Activated naive CD4-positive, alpha-beta T cell (primary cell): ENCODE measurements at places on chromosomes 2 and 18.

- no peak for DNase-seq
These were observed 31.7 kb upstream of the ZNF396 start for GRCh38 chr18:35408843-35409261.

GRCh38 chr2:167509586-167509985 is 621.3 kb downstream of the XIRP2 start:
- DNase-seq = no peak

- no peak for DNase-seq
These were observed 402.5 kb downstream of the STK39 start for GRCh38 chr2:167844714-167845530.

GRCh38 chr2:203688798-203689197 is 17.6 kb upstream of the CD28 start:
- no peak for DNase-seq

DNA sequence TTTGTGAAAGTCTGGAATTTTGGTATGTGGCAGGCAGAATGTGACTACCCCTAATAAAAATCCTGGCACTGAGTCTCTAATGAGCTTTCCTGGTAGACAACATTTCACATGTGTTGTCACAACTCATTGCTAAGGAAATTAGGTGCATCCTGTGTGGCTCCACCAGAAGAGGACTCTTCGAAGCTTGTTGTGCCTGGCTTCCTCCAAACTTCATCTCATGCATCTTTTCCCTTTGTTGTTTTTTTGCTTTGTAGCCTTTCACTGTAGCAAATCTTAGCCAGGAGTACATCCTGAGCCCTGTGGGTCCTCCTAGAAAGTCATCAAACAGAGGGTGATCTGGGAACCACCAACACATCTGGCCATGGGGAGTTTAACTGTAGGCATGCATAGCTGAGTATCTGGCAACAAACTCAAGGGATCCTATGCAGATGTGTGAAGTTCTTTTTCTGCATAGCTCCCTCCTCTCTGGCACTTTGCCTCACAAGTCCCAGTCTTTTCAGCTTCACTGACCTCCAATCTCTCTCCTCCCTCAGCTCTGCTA is 42.1 kb upstream of the SERTAD2 start:
- DNase-seq = no peak

GRCh38 chr2:20672201-20672951 is 5.4 kb downstream of the GDF7 start:
- no peak for DNase-seq

DNA sequence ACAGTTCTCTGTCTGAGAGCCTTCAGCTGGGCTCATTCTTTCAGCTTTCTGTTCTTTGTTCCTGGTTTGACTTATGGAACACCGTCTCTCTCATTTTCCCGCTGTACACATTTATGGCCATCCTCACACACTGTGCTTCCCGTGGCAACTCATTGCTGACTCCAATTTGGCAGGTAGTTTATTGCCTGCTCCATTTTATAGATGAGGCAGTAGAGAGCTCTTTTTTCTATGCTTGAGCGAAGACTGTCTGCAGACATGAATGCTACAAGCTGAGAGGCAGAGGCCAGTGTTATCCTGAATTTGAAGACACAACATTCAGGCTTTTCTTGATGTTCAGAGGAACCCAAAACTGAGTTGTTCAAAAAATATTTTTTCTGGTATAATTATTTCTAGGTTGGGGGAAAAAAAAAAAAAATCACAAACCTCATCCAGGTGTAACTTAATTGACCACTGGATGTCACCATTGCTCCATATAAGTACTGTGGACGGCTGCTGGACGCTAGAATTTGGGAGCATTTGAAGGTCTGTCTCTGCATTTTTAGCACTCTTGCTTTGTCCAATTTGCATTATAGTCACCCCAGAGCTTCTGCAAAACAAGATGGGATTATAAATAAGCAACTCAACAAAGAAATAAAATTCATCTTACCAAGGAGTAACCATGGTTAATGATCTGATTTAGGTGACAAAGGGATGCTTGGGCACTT is 83.5 kb downstream of the HRH4 start:
- no peak for DNase-seq

- DNase-seq = no peak
These were observed 48.2 kb downstream of the HAUS1 start for GRCh38 chr18:46152436-46152807.

- no peak for DNase-seq
These were observed 111.4 kb downstream of the NFATC1 start for GRCh38 chr18:79507076-79507545.

DNA sequence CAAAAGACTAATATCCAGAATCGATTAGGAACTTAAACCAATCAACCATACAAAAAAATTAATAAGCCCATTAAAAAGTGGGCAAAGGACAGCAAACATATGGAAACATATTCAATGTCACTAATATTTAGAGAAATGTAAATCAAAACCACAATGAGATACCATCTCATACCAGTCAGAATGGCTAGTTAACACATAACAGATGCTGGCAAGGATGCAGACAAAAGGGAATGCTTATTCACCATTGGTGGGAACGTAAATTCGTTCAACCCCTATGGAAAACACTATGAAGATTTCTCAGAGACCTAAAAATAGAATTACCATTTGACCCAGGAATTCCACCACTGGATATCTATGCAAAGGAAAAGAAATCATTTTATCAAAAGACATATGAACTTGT is 468.2 kb upstream of the ST6GAL2 start:
- DNase-seq = no peak

DNA sequence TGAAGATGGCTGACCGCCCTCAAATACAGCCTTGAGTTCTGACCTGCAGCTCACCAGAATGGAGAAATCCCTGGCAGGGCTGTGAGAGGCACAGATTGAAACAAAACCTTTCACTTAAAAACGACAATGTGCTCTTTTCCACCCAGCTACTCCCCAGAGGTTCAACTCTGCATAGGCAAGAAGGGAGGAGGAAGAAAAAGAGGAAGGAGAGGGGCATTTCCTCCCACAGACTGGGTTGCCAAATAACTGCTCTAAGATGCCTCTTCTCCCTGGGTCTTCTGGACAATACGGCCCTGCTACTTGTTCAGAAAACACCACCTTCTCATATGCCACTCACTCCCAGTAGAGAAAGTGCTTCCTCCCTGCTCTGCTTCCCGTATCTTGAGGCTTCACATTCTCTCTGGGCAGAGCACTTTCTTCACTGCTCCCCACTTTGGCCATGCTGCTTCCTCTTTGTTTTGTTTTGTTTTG is 136.4 kb upstream of the SLC1A4 start:
- no peak for DNase-seq

- no peak for DNase-seq
These were observed 312.9 kb downstream of the MTX2 start for GRCh38 chr2:176582176-176582575.

DNA sequence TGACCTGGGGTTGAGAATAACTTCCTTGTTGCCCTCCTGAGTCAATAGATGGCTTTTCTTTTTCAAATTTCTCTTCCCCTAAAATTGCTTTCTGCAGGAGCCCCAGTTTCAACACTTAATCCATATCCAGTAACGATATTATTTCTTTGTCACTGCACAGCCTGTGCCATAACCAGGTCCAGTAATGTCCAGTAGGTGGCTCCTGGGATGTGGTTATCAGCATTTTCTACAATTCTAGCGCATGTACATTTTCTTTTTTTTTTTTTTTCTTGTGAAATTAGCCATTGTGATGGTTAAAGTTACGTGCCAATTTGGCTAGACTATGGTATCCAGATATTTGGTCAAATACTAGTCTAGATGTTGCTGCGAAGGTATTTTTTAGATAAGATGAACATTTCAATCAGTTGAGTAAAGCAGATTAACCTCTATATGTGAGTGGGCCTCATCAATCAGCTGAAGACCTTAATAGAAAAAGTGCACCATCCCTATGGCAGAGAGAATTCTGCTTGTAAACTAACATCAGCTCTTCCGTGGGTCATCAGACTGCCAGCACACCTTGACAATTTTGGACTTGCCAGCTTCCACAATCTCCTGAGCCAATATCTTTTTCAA is 72.9 kb upstream of the SCG2 start:
- DNase-seq = no peak

- no peak for DNase-seq
These were observed 62.9 kb downstream of the RPL31 start for GRCh38 chr2:101064868-101065549.

GRCh38 chr2:166451468-166451867 is 42.6 kb downstream of the SCN7A start:
- no peak for DNase-seq

DNA sequence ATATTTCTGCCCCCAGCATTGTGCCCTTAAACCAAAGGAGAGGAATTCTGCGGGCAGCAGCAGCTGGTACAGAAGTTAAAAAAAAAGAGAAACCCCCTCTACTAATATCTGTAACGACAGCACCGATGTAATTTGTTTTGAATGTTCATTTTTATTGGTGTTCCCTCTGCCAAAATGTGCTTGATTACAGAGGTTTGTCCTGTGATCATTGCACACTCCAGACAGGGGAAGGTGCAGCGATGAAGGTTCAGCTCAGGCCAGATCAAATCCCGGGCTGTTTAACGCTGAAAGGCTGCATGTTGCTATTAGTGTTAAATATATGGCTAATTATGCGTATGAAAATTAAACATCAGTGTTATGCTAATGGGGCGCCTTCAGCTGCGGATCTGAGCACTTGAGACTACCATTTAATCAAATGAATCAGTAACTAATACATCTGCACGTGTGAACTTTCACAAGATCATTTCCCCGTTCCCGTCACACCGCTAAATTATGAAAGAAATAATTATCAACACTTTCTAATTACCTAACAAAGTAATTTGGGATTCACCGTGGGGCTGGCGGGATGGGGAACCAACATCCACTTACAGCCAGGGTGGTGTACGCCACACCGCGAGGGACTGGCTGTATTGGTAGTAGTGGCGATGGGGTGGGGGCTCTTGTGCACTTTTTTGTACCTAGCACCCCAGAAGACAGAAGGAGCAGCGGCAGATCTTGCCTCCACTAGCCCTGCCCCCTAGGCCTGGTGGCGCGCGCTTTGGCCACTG is 1.5 kb upstream of the DLX1 start:
- DNase-seq = no peak

GRCh38 chr18:47512726-47513435 is 261.4 kb upstream of the SKOR2 start:
- DNase-seq = no peak

- no peak for DNase-seq
These were observed 25.5 kb upstream of the SDC1 start for GRCh38 chr2:20250436-20250835.

GRCh38 chr18:48711651-48712486 is 173.0 kb downstream of the CTIF start:
- no peak for DNase-seq

GRCh38 chr2:9837451-9837850 is 5.8 kb upstream of the TAF1B start:
- DNase-seq = no peak

- DNase-seq = no peak
These were observed 157.9 kb downstream of the CLIP4 start for GRCh38 chr2:29273004-29273684.

DNA sequence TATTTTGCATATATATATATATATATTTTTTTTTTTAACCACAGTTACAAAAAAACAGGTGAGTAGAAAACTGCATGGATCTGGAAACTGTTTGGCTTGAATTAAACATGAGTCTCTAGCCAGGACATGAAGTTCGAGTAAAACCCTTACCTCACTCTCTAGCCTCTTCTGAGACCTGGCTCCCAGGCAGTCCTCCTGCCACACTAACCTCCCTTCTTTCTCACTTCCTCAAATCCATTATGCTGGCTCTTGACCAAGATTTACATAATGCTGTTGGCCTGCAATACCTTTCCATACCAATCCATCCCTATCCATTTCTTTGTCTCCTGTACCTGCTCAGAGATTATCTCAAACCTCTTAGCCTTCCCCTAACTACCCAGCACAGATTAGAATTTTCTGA is 34.0 kb downstream of the PIGN start:
- DNase-seq = no peak

- DNase-seq = no peak
These were observed 184.7 kb downstream of the SPP2 start for GRCh38 chr2:234235191-234235590.

GRCh38 chr2:217980591-217980990 is 22.2 kb downstream of the TNS1 start:
- DNase-seq = no peak

DNA sequence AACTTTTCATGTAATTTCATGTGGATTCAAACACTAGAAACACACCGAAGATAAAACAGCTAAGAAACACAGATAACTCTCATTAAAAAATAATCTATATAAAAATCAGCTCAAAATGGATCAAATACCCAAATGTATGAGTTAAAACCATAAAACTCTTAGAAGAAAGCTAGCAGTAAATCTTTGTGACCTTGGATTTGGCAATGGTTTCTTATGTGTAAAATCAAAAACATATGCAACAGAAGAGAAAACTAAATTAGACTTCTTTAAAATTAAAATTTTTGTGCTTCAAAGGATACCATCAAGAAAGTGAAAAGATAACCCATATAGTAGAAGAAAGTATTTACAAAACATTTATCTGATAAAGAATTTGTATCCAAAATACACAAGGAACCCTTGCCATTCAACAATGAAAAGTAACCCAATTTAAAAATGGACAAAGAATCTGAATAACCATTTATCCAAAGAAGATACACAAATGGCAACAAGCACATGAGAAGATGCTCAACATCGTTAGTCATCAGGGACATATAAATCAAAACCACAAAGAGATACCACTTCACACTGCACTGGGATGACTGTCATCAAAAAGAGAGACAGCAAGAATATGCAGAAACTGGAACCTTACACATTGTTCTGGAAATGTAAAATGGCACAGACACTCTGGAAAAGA is 27.5 kb downstream of the GAREM1 start:
- DNase-seq = no peak

GRCh38 chr2:120520929-120521912 is 175.3 kb downstream of the INHBB start:
- DNase-seq = no peak

DNA sequence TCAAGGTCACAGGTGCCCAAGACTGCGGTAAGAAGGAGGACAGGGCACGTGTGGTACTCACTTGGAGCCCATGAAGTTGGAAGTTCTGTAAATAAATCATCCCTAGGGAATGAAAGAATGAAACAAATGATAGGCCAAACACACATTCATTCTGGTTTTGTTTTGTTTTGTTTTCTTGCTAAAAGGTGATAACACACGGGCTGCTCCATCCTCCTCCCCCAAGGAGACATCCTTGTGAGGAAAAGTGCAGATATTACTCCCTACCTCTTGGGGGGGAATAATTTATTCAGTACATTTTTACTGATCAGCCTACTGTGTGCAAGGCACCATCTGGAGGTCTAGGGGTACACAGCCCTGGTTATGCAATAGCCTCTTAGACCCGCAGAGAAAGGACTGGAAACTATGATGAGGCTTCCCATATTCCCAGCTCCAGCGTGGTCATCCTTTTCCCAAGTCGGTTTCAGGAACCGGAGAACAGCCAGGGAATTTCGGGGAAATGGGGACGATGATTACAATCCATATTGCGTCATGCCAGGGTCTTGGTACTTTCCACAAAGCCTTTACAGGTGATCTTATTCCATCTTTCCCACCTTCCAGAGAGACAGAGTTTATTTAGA is 6.3 kb downstream of the RAX start:
- DNase-seq = no peak
